ENCODE measurements at places on chromosomes 3 and 15.

GRCh38 chr3:29583861-29584260 is 303.0 kb downstream of the RBMS3 start:
- no peak for DNase-seq

- DNase-seq: no peak
Observed at GRCh38 chr3:15649858-15650257, 48.3 kb downstream of the BTD start.

DNA sequence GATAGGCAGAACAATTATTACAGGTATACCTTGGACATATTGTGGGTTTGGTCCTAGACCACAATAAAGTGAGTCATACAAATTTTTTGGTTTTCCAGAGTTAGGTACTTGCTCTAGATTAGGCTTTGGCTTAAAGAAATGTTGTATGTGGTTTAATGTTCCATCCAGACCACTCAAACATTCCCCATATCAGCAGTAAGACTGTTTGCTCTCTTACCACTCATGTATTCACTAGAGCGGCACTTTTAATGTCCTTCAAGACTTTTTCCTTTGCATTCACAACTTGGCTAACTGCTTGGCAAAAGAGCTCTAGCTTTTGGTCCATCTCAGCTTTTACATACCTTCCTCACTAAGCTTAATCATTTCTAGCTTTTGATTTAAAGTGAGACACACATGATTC is 250.5 kb upstream of the SETMAR start:
- DNase-seq: no peak

GRCh38 chr3:143011705-143012104 is 10.3 kb downstream of the U2SURP start:
- no peak for DNase-seq

DNA sequence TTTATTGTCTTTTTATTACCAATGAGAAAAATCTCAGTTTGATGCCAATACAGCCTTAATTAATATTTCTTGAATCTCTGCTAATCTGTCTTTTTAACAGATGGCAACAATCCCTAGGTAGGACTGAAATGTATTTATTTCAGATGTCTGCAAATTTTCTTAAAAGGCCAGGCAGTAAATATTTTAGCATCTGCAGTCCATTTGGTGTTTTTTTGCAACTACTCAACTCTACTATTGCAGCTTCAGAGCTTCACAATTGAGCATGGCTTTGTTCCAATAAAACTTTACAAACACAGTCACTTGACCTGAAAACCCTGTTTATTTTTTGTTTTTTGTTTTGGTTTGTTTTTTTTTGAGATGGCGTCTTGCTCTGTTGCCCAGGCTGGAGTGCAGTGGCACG is 82.7 kb downstream of the RARB start:
- no peak for DNase-seq

DNA sequence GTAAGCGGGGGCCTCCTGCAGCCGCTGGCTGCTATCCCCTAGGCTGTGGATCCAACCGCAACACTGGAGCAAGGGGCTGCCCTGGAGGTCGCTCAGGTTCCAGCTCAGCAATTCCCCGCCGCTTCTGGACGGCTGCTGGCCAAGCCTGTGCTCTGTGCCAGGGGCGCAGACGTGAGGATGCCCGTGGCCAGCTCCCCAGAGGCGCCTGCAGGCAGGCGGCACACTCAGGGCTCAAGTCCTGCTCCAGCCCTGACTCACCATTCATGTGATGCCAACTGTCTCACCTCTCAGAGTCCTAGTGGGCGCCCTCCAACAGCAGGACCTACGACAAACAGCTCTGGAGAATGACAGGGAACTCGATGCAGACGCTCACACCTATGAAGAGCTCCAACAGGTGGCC is 31.6 kb downstream of the KLHL25 start:
- no peak for DNase-seq

DNA sequence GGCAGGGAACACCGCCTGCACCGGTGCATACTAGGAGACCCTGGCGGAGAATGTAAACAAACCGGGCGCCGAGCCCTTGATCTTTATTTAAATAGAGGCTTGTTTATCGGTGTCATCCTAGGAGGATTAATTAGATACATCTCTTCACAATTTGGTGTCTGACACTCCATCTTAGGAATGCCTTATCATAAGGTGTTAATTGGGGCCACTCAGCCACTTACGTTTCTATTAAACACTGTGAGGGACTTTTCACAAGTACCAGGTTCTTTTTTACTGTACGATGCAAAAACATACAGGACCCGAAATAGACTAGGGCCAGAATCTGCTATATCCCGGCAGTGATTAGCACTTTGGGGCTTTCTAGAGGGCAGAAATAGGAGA is 8.0 kb downstream of the EOMES start:
- DNase-seq: no peak

- DNase-seq: no peak
Observed at GRCh38 chr3:14392231-14392630, 10.2 kb upstream of the SLC6A6 start.
